Activated CD4-positive, alpha-beta T cell treated with anti-CD3 and anti-CD28 coated beads for 48 hours (primary cell): ENCODE measurements at places on chromosomes 13 and 19.
A peak's percentile ranks its signal among the peaks of the same experiment; 100 is the strongest.

- no peak for DNase-seq
Observed at GRCh38 chr13:53338760-53339159, 310.1 kb downstream of the OLFM4 start.

GRCh38 chr13:36328821-36329220 is 17.4 kb downstream of the SPART start:
- DNase-seq = no peak

DNA sequence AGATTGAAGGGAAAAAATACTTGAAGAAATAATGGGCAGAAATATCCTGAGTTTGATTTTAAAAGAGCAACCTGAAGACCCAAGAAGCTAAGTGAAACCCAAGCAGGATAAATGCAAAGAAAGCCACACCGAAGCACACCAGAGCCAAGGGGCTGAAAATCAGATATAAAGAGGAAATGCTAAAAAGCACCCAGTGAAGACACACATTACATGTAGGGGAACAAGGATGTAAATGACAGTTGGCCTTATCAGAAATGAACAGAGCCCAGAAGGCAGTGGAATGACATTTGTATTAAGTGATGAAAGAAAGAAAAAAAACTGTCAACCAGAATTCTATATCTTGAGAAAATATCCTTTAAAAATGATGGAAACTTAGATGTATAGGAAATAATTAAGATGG is 139.1 kb downstream of the SLC7A1 start:
- DNase-seq = no peak

DNA sequence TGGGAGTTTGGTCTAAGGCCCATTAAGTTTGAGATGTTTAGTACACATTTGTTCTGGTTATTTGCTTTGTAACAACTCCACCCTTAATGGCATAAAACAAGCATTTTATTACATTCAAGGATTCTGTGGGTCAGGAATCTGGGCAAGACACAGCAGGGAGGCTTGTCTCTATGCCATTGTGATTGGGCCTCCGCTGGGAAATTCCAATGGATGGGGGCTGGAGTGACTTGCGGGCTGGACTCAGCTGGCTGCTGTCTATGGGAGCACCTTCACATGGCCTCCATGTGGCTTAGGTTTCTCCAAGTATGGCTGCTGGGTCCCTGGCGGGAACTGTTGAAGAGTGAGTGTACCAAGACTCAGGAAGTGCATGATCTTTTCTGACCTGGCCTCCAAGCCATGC is 159.0 kb downstream of the PAN3 start:
- no peak for DNase-seq

DNA sequence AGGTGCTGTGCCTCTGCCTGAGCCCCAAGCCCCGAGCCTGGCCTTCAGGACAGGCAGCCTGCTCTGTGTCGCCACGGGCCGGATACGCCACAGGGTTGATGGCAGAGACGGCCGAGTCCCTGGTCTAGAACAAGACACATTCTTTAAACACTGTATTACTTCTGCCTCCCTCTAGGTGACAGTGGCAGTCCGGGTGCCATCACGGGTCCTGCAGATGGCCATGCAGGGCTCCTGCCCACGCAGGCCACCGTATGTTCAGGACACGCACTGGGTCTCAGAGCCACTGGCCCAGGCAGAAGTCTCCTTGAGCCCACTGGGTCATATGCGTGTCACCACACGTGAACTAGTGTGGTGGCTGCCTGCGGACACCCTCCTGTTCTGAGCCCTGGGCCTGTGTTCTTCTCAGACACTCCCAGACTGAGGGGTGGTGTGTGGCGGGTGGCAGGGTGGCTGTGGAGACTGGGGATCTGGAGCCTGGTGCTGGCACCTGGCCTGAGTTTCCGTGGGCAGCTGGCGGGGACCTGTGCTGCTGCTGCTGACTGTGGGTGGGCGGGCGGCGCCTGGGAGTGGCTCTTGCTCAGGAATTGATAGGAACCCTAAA is 4.4 kb downstream of the PLEKHJ1 start:
- DNase-seq = peak; percentile 31

DNA sequence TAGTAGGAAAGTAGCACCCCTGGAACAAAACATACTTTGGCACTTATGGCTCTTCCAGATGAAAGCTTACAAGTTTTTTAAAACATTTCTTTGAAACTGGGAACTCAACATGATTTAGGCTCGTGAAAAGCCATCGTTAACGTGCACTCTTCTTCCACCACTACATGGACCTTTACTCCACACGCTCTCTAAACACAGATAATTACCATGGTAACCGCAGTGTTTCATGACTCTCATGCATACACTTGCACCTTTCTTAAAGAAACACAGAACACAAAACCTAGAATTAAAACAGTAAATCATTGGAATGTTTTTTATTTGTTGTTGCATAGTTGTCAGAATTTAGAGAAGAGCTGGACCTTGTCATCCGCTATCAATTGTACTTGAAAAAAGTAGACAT is 154.3 kb downstream of the FGF9 start:
- no peak for DNase-seq

DNA sequence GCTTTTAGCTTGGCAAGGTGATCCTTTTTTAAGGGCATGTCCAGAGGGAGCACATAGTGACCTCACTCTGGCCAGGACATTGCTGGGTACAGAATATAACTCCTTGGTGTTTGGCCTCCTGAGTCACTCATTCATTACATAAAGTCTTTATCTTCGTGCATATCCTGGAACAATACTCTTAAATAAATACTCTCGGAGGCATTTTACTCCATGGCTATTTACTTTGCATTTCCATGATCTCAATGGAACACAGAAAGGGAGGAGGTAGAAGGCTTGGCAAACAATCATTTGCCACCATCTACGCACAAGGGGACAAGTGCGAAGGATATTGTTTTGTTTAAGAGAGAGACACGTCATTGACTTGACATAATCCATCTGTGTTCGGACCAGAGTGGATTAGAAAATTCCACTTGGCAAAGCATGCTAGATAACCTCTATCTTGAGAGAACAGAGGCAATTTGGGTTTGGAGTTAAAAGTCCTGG is 210.0 kb downstream of the IRS2 start:
- no peak for DNase-seq

DNA sequence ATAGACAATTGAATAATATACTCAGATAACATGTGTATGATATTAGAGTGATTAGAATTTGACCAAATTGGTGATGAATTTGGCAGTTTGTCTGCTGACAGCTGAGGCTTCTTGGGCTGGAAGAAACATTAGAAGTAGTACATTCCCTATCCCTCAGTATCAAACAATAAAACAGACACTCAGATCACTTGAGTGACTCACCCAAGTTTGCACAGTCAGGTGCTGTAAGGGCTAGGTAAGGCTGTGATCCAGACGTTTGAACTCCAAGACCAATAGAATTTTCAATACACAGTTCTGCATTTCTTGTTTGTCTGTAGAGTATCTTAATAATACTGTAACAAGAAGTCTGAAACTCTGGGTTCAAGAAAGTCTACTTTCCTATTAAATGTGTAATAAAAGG is 223.5 kb downstream of the POSTN start:
- DNase-seq = no peak

- DNase-seq = no peak
Observed at GRCh38 chr13:108609353-108609752, 20.1 kb upstream of the MYO16 start.

DNA sequence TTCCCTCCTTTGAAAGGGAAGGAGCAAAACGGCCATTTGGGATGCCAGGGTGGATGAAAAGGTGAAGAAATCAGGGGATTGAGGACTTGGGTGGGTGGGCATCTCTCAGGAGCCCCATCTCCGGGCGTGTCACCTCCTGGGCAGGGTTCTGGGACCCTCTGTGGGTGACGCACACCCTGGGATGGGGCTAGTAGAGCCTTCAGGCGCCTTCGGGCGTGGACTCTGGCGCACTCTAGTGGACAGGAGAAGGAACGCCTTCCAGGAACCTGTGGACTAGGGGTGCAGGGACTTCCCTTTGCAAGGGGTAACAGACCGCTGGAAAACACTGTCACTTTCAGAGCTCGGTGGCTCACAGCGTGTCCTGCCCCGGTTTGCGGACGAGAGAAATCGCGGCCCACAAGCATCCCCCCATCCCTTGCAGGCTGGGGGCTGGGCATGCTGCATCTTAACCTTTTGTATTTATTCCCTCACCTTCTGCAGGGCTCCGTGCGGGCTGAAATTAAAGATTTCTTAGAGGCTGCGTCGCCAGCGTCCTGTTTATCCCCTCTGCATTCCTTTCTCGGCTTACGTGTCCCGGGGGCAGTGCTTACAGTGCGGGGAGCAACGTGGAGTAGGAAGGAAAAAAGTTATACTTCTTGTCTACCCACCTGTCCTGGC is 15.2 kb upstream of the S1PR4 start:
- DNase-seq = peak; percentile 79

GRCh38 chr19:8481201-8481600 is 21.2 kb downstream of the PRAM1 start:
- DNase-seq = no peak

- DNase-seq = peak; percentile 39
Observed at GRCh38 chr19:45515807-45516401, 8.6 kb downstream of the VASP start.

DNA sequence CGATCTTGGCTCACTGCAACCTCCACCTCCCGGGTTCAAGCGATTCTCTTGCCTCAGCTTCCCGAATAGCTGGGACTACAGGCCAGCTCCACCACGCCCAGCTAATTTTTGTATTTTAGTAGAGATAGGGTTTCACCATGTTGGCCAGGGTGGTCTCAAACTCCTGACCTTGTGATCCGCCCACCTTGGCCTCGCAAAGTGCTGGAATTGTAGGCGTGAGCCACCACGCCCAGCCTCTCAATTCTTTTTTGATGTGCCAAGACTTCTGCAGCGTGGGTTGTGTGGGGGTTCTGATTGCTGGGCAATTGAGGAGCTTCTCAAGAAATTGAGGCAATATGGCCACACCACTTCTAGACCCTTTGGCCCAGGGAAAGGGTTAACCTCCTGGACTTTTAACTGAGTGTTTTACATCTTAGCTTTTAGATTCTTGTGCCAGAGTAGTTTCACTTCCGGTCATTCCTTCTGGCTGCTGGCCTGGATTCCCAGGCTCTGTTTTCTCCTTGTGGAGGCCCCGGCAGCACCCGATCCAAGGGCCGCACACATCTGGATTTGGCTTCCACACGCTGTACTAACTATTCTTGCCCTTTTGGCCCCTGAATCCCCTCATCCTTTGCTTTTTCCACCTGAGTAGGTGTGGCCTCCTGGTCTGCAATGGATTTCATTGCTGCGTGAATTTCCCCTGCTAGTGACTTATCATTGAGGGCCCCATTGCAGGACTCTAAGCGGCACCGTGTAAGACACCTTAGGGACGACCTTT is 14.7 kb downstream of the SMARCA4 start:
- DNase-seq = no peak

DNA sequence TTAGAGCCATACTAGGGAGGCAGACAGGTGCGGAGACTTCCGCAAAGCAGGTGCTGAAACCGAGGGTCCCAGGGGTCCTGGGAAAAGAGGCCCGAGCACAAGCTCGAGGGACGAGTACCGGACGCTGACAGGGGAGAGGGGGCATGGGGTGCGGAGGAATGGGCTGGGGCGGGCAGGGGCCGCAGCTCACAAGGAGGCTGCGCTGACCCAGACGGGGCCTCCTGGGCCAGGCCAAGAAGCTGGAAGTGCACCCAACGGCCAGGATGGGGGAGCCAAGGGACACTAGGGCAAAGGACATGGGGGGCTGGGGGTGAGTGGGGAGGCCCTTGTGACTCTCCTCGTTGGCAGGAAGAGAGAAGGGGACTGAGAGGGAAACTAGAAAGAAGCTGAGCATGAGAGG is 1.8 kb downstream of the POLR2E start:
- no peak for DNase-seq

DNA sequence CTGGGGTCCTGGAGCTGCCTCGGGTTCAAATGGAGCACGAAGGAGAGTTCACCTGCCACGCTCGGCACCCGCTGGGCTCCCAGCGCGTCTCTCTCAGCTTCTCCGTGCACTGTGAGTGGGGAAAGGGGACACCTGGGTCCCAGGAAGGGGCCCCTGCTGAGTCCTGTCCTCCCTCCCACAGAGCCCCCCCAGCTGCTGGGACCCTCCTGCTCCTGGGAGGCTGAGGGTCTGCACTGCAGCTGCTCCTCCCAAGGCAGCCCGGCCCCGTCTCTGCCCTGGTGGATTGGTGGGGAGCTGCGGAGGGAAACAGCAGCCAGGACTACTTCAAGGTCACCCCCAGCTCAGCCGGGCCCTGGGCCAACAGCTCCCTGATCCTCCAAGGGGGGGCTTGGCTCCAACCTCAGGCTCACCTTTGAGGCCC is 11.0 kb upstream of the SIGLEC11 start:
- no peak for DNase-seq

DNA sequence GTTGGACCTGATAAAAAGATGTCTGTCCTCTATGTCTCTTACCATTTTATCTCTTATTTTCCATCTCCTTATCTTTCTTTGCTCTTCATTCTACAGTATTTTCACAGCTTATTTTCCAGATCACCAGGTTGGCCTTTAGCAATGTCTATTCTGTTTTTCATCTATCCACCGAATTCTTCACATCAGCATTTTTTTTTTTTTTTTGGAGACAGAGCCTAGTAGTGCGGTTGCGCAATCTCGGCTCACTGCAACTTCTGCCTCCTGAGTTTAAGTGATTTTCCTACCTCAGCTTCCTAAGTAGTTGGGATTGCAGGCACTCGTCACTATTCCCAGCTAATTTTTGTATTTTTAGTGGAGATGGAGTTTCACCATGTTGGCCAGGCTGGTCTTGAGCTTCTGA is 49.0 kb downstream of the DNAJC15 start:
- DNase-seq = no peak

DNA sequence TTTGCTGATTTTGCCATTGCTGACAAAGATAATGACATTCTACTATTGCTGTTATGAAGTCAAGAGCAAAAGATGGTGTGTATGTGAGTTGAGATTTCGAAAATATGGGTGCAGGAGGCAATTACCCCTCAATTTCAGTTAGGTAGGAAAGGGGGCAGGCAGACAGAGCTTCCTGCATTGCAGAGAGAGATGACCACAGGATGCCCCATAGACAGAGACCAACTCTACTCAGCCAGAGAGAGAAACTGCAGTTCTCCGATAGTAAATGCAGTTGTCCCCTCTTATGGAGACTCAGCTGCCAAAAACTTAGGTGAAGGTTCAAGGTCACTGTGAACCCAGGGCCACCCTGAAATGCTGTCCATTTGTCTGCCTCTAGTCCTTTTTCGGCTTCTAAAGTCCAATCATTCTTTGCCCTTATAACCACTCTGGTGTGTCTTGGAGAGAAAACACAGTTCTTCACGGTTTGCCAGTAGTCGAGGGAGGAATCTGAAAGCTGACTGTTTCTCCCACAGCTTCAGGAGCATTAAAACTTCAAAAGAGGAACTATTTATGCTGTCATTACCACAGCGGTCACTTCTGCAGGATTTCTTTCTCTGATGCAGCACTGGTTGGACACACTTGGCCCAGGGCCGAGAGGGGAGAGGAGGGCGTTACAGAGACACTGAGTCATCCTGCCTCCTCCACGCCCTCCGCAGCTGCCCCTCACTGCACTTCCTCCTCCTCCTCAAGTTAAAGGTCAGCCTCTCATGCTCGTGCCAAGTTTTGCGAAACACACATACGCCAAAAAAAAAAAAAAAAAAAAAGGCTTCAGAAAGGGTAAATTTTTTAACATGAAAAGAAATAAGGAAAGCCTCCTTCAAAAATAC is 264.3 kb downstream of the FOXO1 start:
- peak; percentile 50 for DNase-seq

- peak; percentile 15 for DNase-seq
Observed at GRCh38 chr13:59746291-59746962, 417.3 kb downstream of the DIAPH3 start.
